ENCODE measurements at places on chromosomes 13 and 19.
A peak's percentile ranks its signal among the peaks of the same experiment; 100 is the strongest.

DNA sequence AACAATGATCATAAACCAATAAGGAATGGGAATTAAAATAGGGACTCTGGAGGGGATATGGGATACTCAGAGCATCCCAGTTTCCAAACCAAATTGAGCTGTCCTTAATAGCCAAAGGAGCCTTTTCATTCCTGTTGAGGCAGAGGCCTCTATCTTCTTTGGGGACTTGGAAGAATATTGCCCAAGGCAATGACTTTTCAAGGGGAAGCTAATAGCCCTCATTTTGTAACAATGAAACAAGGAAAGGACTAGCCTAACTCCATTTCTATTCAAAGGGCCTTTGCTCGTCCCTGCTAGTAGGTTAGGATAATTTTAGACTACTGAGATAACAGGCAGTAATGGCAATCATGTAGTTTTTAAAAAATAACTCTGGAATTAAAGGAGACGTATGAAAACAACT, 789.8 kb upstream of the SLITRK5 start:
- no peak for DNase-seq

- no peak for DNase-seq
These were observed 1.3 kb upstream of the DNAJC15 start for GRCh38 chr13:43021926-43022670.

DNA sequence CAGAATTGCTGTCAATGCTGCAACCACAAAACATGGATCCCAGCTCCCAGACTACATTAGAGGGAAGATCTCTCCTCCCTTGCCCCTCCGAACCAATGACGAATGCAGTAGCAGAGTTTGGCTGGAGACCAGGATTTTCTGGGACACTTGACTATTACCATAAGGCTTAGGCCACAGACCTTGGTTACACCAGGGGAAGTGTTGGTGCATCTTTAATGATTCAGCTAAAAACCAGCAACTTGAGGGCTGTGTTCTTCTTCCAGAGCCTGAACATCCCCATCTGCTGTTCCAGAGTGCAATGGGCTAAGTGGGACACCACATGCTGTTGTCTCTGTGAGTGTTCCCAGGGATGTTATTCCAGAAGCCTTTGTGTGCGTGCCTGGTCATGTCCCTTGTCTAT, 528.2 kb downstream of the LMO7 start:
- no peak for DNase-seq

DNA sequence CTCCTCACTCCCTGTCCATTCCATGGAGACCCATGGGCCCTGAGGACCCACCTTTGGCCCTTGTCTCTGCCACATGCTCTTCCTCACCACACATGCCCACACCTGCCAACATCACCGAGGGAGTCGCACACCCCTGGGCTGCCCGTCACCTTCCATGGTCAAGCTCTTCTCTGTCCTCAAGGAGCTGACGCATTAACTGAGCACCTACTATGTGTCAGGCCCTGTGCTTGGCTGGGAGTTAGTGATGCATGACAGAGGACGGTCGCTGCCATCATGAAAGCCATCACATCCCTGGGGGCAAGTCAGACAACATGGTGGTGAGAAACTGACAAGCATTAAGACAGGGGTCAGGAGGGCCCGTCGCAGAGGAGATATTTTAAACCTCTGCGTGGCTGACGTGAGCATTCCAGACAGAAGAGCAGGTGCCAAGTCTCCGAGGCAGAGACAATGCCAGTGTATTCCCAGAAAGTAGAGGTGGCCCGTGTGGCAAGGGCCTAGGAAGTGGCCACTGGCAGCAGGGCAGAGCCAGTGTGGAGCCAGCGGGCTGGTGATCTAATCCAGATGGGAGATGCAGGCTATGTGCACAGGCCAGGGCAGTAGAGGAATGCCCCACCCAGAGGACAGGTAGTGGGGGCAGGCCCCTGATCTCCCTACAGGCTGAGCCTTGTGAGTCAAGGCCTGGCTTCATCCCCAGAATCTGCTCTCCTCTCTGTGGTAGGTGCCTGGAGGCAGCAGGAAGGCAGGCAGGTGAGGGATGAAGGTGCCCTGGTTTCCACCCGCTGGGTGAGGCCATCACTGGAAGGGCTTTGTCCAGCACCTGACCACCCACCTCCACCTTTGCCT, 21.2 kb downstream of the ELAVL1 start:
- no peak for DNase-seq

GRCh38 chr19:51807111-51807701, 12.2 kb downstream of the FPR3 start:
- no peak for DNase-seq

- no peak for DNase-seq
These were observed 21.4 kb downstream of the ZNF44 start for GRCh38 chr19:12272980-12273901.

DNA sequence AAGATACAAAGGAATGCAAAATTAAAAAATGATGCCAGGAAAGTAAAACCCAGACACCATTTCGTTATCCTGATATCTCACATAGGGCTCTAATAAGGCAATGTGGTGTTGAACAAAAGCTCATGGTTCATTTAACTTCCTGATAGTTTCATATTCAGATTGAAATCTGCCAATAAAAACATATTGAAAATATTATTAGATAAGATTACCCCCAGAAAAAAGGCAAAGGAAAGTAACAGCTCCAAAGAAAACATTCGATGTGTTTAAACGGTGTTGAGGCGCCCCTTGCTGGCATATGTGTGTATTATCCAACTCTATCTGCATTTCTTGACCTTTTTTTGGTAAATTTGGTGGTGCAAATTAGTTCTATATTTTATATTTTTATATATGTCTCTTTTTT, 75.9 kb downstream of the ESD start:
- no peak for DNase-seq

GRCh38 chr13:26680123-26680450, 80.5 kb downstream of the GPR12 start:
- DNase-seq = no peak

DNA sequence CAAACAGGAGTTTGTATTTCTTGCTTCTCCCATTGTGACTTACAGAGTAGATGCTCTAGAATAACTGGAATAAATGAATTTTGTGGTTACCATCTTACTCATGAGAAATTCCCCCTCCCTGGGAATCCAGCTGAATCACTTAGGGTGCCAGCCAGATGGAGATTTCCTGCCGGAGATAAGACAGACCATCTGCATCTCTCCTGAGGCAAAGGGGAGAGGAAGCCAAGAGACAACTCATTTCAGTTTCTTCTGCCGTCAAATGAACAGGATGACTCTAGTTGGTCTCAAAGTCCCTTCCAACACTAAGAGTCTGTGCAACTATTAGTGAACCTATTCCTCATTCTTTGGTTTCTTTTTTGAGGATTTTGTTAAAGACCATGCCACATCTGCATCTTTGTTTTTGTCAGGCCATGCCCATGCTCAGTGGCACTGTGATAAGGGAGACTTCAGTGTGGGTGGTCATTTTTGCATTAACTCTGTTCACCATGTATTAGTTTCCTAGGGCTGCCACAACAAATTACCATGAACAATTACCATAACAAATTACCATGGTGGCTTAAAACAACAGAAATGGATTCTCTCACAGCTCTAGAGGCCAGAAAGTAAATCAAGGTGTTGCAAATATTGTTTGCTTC, 112.8 kb downstream of the NDFIP2 start:
- DNase-seq = no peak

DNA sequence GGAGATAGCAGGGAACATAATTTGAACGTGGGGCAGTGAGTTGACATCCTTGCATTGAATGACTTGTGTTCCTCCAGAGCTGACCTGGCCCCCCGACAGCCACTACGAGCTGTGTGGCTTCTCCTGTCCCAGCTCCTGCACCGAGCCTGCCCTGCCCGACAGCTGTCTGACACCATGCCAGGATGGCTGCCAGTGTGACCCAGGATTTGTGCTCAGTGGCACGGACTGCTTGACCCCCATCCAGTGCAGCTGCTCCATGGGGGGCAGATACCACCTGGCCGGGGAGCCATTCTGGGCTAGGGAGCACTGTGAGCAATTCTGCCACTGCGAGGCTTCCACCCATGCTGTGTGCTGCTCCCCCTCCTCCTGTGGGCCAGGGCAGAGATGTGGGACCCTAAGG, 29.2 kb upstream of the FXYD3 start:
- DNase-seq = no peak

GRCh38 chr13:28474491-28475134, 20.3 kb downstream of the FLT1 start:
- DNase-seq = no peak

DNA sequence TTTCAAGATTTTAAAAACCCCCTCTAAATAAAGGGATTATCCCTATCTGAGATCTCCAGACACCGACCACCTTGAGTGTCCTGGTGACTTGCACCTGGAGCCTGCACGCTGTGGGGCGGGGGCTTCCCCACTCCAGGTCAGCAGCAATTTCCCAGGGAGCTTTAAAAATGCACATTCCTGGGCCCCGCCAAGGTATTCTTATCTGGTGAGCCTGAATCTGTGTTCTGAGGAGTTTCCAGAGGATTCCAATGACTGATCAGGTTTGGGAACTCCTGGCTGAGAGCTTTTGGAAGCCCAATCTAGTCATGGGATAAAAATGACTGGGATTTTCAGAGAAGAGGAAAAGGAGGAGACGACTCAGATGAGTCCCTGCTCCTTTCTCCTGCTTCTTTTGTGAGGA, 66.1 kb downstream of the FGF9 start:
- no peak for DNase-seq

- DNase-seq = no peak
These were observed 7.0 kb upstream of the SPACA6 start for GRCh38 chr19:51686171-51686570.

GRCh38 chr13:74077792-74078191, 56.4 kb downstream of the KLF12 start:
- DNase-seq = no peak

- no peak for DNase-seq
These were observed 7.1 kb downstream of the PCDH9 start for GRCh38 chr13:67223024-67223423.

DNA sequence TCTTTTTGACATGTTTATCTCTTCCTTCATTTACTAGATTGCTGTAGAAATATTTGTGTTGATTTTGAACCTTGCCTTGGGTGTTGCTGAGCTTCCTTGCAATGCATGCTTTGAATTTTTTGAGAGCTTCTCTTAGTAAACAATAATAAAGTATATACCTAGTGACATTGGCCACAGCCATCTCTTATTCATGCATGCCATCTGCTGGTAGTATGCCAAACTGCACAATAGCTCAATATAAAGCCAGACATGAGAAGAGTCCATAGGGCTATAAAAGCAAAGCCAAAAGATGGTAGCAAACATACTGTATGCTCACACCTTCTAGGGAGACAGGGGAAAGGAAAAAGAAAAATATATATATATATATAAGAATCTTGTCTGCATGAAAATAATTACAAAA, 18.9 kb upstream of the ZSCAN5A start:
- DNase-seq = no peak

- peak; percentile 76 for DNase-seq
These were observed at the start of gene FAM174C for GRCh38 chr19:1275260-1275975. Gene FAM174C, plus strand, starts transcription at chr19:1275530. Its CDS starts 20 bp downstream, at chr19:1275550.

- DNase-seq = no peak
These were observed 4.6 kb upstream of the SCEL start for GRCh38 chr13:77530875-77531274.

DNA sequence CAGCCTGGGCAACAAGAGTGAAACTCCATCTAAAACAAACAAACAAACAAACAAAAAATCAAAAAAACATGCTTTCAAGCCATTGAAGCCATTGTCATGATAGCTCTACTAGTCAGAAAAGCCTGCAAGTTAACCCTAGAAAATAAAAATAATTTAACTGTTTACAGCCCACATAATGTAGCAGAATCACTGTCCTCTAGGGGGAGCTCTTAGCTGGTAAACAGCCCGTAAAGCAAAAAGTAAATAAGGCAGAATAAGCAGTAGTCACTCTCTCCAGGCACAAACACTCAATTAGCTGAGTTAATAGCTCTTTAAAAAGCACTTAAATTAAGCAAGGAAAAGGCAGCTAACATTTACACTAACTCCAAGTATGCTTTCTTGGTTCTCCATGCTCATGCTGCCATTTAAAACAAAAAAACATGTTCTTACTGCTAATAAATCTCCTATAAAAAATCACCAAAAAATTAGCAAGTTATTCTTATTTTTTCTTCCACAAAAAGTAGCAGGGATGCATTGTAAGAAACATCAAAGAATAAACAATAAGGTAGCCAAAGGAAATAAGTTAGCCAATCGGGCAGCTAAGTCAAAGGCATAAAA, 11.3 kb downstream of the LILRB4 start:
- DNase-seq = no peak

GRCh38 chr19:20385061-20385460, 180.5 kb downstream of the ZNF737 start:
- DNase-seq = no peak

DNA sequence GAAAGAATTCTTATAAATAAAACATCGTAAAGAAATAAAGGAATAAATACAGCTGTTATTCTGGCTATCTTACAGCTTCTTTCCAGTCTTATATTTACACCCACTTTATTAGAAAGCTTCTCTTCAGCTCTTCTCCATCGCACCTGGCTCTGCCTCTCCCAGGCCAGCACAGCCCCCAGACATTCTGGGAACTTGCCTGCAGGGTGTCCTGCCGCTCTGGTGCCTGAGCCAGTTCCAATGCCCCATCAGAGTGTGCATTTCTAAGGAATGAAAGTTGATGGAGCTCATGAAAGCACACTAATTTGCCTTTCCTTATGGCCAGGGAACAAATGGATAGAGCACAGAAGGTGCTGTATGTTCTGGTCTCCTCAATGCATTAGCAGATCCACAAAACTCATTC, 68.7 kb downstream of the MIPEP start:
- no peak for DNase-seq

DNA sequence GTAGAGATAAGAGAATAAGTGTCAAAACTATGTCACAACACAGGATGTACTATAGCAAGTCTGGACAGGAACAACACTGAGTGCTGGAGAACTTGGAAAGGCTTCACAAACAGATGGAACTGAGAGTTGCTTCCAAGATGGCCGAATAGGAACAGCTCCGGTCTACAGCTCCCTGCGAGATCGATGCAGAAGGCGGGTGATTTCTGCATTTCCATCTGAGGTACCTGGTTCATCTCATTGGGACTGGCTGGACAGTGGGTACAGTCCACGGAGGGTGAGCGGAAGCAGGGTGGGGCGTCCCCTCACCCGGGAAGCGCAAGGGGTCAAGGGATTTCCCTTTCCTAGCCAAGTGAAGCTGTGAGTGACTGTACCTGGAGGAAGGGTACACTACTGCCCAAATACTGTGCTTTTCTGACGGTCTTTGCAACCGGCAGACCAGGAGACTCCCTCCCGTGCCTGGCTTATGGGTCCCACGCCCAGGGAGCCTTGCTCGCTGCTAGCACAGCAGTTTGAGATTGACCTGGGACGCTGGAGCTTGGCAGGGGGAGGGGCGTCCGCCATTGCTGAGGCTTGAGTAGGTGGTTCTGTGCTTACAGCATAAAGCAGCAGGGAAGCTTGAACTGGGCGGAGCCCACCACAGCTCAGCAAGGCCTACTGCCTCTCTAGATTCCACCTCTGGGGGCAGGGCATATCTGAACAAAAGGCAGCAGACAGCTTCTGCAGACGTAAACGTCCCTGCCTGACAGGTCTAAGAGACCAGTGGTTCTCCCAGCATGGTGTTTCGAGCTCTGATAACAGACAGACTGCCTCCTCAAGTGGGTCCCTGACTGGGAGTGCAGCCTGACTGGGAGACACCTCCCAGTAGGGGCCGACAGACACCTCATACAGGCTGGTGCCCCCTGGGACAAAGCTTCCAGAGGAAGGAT, 46.0 kb downstream of the USP12 start:
- no peak for DNase-seq
